ENCODE measurements at places on chromosomes 6 and 20.

- DNase-seq = no peak
Observed at GRCh38 chr20:20887593-20888265, 175.3 kb upstream of the RALGAPA2 start.

GRCh38 chr20:44684047-44684967 is 30.9 kb upstream of the CCN5 start:
- DNase-seq = no peak

- no peak for DNase-seq
Observed at GRCh38 chr6:95681736-95682135, 104.4 kb downstream of the MANEA start.

DNA sequence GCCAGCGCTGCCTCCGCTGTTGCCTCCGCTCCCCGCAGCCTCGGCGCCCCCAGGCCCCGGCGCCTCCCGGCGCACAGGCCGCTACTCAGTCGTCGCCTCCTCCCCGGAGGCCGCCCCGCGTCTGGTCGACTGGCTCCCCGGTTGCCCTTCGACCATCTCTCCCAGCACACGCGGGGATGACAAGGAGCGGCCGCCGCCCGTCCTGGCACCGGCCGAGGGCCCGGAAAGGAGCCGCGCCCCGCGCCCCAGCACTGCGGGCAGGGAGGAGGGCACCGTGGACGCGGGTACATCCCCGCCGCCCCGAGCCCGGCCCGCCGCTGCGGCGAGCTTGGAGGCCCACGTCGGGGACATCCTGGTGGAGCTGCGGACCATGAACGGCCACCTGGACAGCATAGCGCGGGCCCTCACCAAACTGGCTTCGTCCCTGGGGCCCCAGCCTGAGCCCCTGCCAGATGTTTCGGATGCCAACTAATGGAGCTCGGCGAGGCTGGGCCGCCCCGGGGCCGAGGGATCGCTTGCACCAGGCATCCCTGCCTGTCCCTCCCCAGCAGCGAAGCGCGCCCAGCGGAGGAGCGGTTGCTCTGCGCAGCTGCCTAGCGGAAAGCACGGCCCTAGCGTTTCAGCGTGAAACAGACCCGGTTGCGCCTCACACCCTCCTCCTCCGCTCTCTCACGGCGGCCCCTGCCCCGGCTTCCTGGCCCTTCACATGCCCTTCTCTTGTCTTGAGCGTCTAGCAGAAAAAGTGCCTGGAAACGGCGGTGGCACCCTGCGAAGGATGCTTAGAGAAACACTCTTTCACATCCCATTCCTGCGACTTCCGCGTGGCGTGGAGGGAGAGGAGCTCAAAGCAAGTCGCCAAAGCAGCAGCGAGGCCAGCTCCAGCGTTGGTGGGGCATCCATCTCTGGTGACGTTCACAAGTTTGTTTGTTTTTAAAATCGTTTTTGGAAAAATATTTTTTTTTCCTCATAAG is 285.8 kb upstream of the SUPT3H start:
- DNase-seq = no peak

DNA sequence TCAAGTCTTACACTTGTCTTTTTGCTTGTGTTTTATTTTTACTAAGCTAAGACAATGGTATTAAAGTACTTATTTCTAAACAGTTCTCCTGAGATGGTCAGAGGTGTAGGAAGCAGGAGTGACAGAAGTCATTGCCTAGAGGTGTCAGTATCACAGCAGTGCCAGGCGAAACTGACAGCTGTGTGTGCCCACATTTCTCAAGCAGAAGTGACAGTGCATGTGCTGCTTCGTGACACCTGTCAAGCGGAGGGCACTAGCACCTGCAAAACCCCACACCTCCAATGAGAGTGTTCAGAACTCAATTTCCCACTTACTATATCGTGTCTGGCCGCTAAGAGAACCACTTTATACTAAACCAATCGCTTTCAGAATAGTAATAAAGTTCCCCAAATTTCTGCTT is 82.8 kb downstream of the SLC23A2 start:
- no peak for DNase-seq

GRCh38 chr20:62875419-62876361 is 14.1 kb upstream of the TCFL5 start:
- peak; percentile 65 for DNase-seq

GRCh38 chr20:44455126-44455525 is 20.5 kb upstream of the TTPAL start:
- DNase-seq = no peak

- DNase-seq = no peak
Observed at GRCh38 chr6:29925727-29926412, 16.5 kb upstream of the HLA-A start.

- DNase-seq = no peak
Observed at GRCh38 chr6:158803733-158804143, 15.4 kb downstream of the EZR start.

DNA sequence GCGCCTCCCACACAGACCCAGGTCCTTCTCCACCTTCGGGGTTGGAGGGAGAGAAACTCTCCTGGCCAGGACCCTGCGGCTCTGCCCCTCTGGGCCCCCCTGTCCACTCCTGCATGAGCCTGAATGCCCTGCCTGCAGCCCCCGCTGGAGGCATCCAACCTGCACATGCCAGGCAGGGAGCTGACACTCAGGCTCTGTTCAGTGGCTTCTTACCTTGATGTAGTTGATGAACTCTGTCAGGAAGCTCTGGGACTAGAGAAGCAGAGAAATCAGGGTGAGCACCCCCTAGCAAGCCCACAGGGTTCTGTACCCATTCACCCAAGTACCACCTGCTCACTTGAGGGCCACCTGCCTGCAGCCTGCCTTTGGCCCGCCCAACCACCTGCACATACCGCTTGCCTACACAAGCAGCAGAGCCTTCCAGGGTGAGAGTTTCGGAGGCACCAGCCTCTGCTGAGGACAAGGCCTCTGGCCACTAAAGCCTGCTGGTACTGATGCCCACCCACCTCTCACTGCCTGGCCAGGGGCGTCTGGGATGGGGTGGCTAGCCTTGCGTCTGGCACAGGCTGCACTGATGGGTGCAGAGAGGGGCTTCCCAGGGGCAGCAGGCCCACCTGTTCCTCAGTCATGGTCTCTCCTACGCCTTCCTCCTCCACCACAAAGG is 9.7 kb downstream of the DDRGK1 start:
- DNase-seq = no peak

GRCh38 chr20:8039042-8039441 is 19.5 kb upstream of the TMX4 start:
- no peak for DNase-seq

DNA sequence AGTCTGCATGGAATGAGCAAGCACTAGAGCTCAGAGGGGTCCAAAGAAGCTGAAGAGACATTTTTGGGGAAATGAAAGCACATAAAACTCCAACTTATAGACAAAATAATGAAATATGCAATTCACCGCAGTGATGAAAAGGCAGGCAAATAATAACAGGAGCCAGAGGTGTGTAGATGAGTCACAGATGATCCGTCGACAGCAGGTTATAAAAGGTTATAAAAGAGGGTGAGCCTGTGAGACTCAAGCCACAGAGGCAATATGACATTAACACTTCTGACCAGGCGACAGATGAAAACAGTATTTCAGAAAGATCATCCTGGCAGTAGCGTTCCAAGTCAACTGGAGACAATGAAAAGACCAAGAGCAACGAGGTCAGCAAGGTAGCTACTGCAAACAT is 35.8 kb upstream of the ANKRD60 start:
- DNase-seq = no peak

- no peak for DNase-seq
Observed at GRCh38 chr6:151512481-151512880, 18.7 kb downstream of the CCDC170 start.

GRCh38 chr6:41132254-41132653 is 21.9 kb downstream of the TREML1 start:
- DNase-seq = no peak

GRCh38 chr20:40584130-40584809 is 104.8 kb downstream of the MAFB start:
- DNase-seq = peak; percentile 24

DNA sequence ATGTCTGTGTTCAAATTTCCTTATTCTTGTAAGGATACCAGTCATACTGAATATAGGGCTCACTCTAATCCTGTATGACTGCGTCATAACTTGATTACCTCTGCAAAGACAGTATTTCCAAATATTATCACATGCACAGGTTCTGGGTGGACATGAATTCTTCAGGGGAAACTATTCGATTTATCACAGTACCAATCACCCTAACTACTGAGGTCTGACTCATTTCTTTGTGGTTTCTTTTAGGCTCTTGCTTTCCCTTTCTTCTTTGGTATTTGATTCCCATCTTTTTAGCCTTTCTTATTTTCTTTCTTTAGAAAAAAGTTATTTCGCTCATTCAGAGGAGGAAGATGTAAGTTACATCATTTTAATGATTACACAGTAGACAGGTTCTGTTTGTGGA is 40.3 kb upstream of the TBX18 start:
- DNase-seq = no peak

- DNase-seq = no peak
Observed at GRCh38 chr6:22091424-22091948, 205.3 kb downstream of the PRL start.

GRCh38 chr6:169473663-169474062 is 220.0 kb upstream of the THBS2 start:
- no peak for DNase-seq

- DNase-seq = no peak
Observed at GRCh38 chr6:154653385-154653784, 79.8 kb upstream of the SCAF8 start.

DNA sequence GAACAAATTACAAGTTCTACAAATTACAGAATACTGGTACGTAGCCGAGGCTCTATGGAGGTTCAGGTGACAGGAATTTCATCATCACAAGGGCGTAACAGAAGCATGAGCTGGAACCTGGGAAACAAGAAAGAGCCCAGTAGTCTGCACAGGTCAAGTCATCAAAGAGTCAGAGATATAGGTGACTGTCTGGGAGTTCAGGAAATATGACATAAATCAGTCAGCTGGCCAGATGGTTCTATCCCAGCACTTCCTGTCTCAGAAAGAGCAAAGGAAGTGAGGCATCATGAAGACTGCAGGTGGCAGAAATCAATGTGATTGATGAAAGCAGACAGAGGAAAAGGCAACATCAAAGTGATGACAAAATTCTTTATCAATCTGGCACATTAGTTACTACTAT is 23.3 kb downstream of the MYCT1 start:
- no peak for DNase-seq

- no peak for DNase-seq
Observed at GRCh38 chr6:152180601-152181000, 373.1 kb downstream of the ESR1 start.

DNA sequence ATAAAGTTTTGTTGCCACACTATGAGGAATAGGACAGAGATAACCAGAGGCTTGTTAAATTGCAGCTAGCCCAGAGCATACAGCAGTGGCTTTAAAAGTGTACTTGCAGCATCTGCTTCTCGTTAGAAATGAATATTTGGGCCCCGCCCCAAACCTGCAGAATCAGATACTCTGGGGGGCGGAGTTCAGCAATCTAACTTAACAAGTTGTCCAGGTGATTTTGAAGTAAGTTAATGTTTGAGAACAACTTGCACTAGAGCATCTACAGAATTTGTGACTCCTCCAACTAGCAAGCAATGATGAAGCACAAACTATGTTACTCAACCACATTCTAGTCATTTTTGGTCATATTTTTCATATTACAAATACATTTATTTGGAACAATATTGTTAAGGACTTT is 10.6 kb upstream of the SUPT3H start:
- no peak for DNase-seq

GRCh38 chr6:133724726-133725125 is 164.2 kb upstream of the TCF21 start:
- DNase-seq = no peak

- no peak for DNase-seq
Observed at GRCh38 chr6:119128252-119128912, 49.9 kb upstream of the FAM184A start.

GRCh38 chr20:34753706-34754461 is 49.7 kb downstream of the TP53INP2 start:
- DNase-seq = no peak

DNA sequence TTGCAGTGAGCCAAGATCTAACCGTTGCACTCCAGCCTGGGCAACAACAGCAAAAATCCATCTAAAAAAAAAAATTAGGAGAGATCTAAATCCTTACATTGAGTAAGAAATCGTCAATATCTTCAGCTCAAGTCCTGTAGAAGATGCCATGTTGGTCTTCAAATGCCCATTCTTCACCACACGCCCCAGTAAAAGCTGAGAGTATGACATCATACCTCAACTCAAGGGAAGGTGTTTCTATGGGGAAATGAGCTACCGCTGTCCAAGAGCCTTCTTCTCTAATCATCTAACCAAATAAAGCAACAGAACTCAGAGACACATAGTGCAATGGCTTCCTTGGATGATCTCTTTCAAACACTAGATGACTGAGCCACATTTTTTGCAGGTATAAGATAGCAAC is 2.5 kb upstream of the ZC3H12D start:
- DNase-seq = no peak

GRCh38 chr6:2857580-2858337 is 16.1 kb upstream of the SERPINB1 start:
- peak; percentile 31 for DNase-seq

DNA sequence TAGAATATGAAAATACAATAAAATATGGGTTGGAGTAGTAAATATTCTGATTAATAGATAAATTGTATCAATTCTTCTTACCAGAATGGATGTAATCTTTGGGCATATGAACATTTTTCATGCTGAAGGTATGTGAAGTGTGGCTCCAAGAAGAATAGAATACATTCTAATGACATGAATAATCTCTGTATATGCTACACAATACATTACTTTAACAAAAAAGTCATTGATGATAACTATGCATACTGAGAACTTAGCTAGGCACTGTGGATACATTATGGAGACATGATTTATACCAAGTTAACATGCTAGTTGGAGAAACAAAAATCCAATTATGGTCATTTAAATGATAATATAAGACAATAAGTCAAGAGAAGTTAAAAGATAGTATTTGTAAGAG is 62.7 kb upstream of the HDAC2 start:
- no peak for DNase-seq

DNA sequence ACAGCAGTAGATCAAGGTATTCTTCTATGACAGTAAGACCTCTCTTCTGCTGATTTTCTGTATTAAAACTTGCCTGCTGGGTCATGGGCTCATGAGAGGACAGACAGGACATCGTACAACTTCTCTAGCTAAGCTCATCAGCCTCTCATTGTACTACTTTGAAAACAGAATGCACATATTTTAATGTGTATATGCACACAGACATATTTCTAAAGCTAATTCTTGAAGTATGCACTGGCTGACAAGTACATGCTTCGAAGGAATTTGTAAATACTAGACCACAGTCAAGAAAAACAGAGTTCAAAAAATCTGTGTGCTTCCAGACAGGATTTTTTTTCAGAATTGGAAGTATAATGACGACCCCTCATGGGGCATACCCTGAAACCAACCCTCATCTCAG is 81.7 kb upstream of the CD83 start:
- no peak for DNase-seq

- DNase-seq = peak; percentile 14
Observed at GRCh38 chr6:137707590-137708360, 159.3 kb upstream of the TNFAIP3 start.

Measured in NCI-H446 (cell line).